ENCODE measurements at places on chromosomes 7 and 10. TPM values are rescaled to one million over a fixed set of nuclear protein-coding genes. Genes with fewer than 3 reads are reported as not detected.

DNA sequence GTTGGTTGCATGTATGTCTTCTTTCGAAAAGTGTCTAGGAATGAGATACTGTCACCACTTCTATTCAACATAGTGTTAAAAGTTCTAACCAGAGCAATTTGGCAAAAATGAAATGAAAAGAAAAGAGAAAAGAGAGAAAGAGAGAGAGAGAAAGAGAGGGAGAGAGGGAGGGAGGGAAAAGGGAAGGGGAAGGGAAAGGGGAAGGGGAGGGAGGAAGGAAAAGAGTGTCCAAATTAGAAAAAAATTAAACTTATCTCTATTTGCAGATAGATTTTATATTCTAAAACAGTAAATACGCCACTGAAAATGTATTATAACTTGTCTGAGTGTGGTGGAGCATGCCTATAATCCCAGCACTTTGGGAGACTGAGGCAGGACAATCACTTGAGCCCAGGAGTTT is 16.2 kb downstream of the DDX56 start:
- no peak for DNase-seq

Gene IFIT2
- total RNA-seq = 5.0 TPM

DNA sequence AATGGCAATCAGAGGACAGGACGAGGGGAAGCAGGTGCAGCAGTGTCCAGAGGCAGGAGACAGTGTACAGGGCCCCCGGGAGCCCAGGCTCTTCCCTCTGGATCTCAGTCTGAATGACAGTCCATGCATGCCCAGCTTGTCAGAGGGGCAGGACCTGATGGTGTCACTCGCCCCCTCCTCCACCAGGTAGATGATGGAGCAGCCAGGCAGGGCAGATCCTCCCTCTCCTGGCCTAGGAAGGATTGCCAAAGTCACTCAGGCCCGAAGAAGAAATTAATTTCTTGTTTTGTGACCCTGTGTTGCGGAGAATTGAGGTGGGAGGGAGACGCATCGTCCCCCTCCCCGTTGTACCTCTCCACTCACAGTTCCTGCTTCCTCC is 4.0 kb downstream of the VSTM4 start:
- no peak for DNase-seq

DNA sequence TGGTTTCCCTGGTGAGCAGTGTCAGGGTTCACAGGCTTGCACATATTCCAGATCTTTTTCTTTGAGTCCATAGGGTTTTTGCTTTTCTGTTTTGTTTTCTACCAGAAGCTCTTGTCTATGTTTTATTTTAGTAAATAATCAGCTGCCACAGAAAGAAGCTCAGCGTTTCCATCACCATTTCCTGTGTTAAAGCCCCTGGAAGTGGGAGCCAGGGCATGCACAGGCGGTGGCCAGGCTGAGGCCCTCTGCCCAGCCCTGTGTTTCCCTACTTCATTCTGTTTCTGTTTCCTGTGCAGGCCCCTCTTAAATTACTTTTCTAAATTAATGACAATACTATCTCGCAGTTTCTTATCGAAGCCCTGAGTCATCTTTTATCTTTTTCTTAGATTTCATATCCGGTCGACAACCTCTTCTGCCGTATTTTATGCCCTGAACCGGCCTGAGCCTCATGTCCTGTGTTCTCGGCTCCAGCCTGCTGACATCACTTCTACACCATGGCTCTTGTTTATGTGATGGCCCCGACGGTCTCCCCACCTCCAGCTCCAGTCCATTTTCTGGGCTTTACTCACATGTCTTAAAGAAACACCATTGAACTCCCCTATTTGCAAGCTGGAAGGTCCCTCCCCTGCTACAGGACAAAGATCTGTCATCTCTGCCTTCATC is 442.2 kb downstream of the TCERG1L start:
- no peak for DNase-seq

DNA sequence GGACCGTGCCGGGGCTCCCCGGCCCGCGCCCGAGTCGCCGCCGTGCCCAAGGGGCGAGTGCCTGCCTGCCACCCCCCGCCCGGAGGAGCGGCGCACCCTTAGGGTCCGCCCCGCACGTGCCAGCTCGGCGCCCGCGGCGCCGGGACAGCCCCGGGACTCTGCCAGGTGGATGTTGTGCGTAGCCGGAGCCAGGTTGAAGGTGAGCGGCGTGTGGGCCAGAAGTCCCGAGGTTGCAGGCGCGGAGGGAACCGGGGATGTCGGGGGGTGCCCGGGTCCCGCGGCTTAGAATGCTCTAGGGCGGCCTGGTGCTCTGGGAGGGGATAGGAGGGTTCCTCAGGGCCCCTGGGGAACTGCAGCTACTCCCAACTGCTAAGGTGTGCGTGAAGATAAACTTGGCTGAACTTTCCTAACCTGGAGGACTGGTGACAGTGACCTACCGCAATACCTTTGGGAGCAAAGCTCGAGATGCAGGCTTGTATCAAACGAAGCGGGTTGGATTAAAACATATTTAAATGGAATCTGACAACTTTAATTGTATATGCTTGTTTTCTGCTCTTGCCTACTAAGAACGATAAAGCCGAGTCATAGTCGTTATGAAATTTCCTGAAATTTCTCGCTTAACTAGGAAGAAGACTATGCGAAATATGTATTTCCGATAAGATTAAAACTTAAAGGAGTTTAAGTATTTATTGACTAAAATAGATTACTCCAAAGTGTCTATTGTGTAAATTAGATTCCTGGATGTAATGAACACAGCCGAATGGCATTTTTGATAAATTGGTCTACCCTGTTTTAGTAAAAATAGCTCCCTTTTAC is at the start of gene CUX1:
Gene CUX1, plus strand, starts transcription at position 156 of the 816 bp plus-strand sequence. Its CDS starts 14 bp downstream, at position 170.
- no peak for DNase-seq

DNA sequence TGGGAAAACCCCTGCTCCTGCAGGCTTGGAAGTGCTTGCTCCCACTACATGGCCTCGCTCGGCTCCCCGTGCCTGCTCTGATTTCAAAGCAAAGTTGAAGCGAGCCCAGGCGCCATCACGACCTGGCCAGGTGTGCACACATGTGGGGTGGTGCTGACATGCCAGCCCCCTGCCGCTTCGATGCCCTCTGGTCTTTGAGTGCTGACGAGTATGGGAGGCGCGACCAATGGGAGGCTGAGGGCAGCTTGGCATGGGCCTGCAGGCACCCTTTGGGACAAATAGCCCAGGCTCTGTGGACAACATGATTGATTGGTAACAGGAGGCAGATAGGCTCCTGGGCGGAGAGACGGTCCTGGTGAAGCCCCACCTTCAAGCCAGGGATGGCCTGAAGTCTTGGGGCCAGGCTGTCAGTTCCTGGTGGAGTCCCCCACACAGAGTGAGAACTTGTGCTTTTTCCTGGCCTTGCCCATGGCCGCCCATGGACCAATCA is 252.4 kb upstream of the SEMA3A start:
- no peak for DNase-seq

GRCh38 chr7:47778153-47778661 is 170.1 kb downstream of the PKD1L1 start:
- DNase-seq = no peak

- no peak for DNase-seq
These were observed 23.9 kb upstream of the TMEM273 start for GRCh38 chr10:49212076-49212475.

Gene CALCR
- not detected for total RNA-seq

- no peak for DNase-seq
These were observed 149.8 kb downstream of the AKR1D1 start for GRCh38 chr7:138226001-138226476.

- no peak for DNase-seq
These were observed 36.7 kb upstream of the PRPS1L1 start for GRCh38 chr7:18064242-18064838.

Gene PPP1R9A
- 115 TPM for total RNA-seq

DNA sequence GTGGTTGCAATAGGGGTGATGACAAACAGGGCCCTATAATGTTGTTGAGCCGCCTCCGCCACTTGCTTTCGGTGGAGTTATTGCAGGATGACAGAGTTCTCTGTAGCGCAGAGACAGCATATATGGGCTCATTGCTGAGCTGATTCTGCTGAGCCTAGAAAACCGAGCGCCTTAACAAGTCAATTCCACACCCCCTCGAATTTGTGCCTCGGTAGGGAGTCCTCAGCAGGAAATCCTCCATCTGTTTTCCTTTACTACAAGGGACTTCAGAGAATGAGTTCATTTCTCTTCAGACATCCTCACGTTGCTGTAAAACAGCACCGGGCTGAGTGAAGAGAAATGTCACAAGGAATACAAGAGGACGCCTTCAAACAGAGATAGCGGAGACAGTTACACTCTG is 90.7 kb upstream of the KIAA1217 start:
- peak; percentile 22 for DNase-seq

DNA sequence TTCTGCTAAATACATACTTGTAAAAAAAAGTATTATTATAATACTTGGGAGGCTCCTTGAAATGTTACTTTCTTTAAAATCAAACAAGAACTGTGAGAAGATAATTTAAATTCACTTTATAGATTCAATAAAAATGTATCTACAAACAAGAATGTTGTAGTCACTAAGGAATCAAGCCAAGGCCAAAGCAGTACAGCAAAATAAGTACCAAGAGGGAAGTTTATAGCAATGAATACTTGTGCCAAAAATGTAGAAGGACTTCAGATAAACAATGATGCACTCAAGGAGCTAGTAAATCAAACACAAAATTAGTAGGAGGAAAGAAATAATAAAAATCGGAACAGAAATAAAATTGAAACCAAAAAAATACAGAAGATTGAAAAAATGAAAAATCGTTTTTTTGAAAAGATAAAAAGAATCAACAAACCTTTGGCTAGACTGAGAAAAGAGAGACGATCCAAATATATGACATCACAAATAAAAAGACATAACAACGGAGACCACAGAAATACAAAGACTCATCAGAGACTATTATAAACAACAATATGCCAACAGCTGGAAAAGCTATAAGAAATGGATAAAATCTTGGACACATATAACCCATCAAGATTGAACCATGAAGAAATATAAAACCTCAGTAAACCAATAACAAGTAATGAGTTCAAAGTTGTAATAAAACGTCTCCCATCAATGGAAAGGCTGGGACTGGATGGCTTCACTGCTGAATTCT is 286.0 kb upstream of the TMEM229A start:
- DNase-seq = no peak

Gene UPK3B
- not detected for total RNA-seq

DNA sequence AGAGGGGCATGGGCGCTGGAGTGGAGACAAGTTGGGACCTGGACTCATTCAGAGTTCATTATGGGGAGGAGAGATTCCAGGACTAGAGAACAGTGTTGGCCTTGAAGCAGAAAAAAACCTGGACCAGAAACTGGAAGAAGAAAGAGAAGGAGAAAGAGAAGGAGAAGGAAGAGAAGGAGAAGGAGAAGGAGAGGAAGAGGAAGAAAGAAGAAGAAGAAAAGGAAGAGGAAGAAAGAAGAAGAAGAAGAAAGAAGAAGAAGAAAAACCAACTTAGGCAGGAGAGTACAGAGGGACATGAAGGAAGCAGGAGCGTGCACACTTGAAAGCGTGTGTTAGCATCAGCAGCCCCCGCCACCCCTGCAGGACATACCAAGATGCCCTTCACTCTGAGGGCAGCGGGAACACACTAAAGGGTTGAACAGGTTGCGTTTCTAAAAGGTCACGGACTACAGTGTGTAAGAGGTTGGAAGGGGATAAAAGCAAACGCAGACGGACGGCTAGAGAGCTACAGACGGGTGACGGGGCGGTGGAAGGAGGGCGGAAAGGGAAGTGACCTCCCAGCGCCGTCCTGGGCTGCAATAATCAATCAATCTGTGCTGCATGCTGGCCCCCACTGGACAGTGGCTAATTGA is 95.3 kb downstream of the SEC61G start:
- no peak for DNase-seq

Gene ZNF679
- total RNA-seq = not detected

Gene PAPSS2
- total RNA-seq = 3.1 TPM

DNA sequence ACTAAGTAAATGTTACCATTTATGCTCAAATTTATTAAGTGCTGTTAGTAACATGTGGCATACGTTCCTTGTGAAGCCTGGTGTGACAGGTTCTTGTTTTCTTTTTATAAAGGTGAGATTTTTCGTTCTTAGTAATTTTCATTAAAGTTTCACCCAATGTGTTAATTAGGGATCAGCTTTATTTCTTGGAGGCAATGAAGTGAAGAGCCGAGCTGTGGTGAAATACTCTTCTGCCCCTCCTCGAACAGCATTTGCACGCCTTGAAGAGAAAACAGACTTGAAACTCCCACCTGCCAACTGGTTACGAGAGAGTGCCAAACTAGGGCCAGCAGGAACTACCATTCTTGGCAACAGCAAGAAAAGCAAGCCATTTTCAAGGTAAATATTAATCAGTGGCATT is 1.5 kb downstream of the EDRF1 start:
- DNase-seq = no peak

Gene HTRA1
- total RNA-seq = 58.5 TPM

- DNase-seq = no peak
These were observed 9.4 kb upstream of the HK1 start for GRCh38 chr10:69268761-69269416.

- DNase-seq = no peak
These were observed 88.4 kb downstream of the DIP2C start for GRCh38 chr10:600876-601659.

DNA sequence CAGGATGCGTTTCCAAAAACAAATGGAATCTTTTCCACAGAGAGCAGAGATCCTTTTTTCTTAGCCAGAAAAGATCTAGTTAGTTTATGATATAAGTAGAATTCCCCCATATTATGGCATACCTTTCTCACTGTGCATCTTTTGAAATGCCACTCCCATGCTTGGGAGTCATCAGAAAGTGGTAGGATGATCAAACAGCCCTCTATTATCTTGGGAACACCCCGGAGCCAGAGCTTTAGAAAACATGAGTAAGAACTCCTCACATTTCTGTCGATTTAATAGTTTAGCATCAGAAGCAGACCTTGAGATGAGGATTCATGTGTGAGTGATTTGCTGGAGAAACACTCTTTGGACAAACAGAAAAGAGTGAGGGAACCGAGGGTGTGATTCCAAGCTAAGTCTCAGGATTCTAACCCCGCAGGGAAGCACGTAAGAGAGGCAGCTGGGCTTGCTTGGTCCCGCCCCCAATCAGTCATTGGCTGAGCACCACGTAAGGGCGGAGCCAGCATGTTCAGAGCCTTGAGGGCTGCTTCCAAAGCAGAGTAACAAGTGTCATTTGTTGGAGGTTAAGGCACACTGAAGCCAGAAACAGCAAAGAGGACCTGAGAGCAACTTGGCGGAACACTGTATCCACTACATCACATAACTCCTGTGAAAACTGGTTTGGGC is 43.7 kb upstream of the NXPH1 start:
- peak; percentile 30 for DNase-seq

DNA sequence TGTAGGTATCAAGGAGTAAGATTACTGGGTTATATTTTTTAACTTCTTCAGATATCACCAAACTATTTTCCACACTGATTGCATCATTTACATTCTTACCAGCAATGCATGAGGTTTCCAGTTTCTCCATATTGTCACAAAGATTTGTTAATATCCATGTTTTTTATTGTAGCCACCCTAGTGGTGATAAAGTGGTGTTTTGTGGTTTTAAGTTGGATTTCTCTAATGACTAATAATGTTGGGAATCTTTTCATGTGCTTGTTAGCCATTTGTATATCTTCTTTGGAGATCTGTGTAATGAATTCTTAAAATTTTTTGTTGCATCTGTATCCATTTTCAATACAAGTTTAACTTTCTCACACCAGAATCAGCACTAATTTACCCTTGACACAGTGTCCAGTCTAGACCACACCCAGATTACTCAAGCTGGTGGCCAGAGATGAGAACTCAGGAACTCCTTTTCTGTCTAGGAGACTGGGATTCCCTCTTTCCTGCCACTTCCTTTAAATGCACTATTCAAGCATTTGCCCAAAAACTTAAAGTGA is 67.0 kb upstream of the PLXDC2 start:
- DNase-seq = no peak

- DNase-seq = no peak
These were observed 217.4 kb downstream of the WDR37 start for GRCh38 chr10:1273372-1274105.

- DNase-seq = no peak
These were observed 55.9 kb downstream of the FAM204A start for GRCh38 chr10:118286051-118286838.

GRCh38 chr7:7425321-7425720 is 110.4 kb downstream of the COL28A1 start:
- no peak for DNase-seq

Gene RAB11FIP2
- total RNA-seq = 60.5 TPM

All from occipital lobe (tissue), 3 donors.